ENCODE measurements at places on chromosomes 5 and 9. TPM values are rescaled to one million over a fixed set of nuclear protein-coding genes. Genes with fewer than 3 reads are reported as not detected.

DNA sequence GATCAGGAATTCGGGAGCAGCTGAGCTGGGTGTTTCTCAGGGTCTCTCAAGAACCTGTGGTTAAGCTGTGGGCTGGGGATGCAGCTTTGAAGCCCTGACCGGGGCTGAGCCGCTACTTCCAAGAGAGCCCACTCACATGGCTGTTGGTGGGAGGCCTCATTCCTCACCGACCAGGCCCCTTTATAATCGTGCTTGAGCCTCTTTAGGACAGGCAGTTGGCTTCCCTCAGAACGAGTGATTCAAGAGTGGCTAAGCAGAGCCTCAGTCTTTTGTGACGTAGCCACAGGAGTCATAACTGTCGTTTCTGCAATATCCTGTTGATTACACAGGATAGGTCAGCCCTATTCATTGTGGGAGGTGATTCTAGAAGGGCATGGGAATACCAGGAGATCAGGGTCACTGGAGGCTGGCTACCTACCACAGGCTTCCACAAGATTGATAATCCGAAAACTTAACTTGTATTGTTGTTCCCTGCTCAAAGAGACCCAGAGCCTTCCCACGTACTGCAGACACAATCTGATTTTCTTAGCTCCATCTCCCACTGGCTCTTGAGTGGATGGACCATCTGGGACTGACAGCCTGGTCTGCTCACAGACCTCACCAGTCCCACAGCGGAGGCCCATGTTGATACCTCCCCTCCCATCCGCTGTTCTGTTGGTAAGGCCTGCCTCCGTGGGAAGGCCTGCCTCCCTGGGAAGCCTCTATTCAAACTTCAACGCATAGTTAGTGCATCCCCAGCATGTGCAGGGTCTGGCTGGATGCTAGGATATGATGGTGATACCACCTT, 3.0 kb upstream of the ERGIC1 start:
- H3K4me3 ChIP-seq = no peak overlapping the region
- no peaks in the 10 kb centered on the region for H3K27me3 ChIP-seq
- H3K4me1 ChIP-seq = peaks cover 14% of the 10 kb centered on the region
- peak overlapping the region; percentile 84 for H3K27ac ChIP-seq
- peak; percentile 89 for DNase-seq

The SH3PXD2B gene
- total RNA-seq = 21.1 TPM

The STK32A gene
- 2.8 TPM for total RNA-seq

The PCDHA4 gene
- total RNA-seq = 1.2 TPM

The ASPN gene
- 10.4 TPM for total RNA-seq

- H3K27ac ChIP-seq = no peak overlapping the region
- DNase-seq = no peak
- no peaks in the 10 kb centered on the region for H3K36me3 ChIP-seq
- H3K4me1 ChIP-seq = no peaks in the 10 kb centered on the region
- peaks cover 9% of the 10 kb centered on the region for H3K27me3 ChIP-seq
Observed at GRCh38 chr9:94613003-94613402, 19.4 kb upstream of the FBP2 start.

DNA sequence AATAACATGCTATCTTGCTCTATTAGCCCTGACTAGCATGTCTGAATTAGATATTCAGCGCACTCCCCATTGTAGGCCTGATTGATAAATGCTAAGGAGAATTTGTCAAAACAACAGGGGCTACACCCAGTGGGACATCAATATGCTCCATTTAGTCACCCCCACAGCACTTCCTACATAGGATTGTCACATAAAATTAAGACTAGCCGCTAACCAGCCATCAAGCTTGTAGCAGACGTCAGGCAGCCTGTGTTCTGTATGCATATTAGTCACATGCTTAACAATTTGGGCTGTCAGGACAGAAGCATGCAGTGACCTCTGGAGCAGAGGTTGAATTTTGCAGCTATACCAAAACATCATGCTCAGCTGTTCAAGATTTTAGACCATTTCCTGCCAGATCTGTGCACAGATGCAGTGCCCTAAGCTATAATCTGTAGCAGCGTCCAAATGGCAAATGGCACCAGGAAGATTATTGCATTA, 197.4 kb upstream of the ISL1 start:
- no peak overlapping the region for H3K4me3 ChIP-seq
- H3K4me1 ChIP-seq = no peaks in the 10 kb centered on the region
- no peak overlapping the region for H3K27ac ChIP-seq
- H3K36me3 ChIP-seq = no peaks in the 10 kb centered on the region
- H3K27me3 ChIP-seq = no peaks in the 10 kb centered on the region
- DNase-seq = no peak

DNA sequence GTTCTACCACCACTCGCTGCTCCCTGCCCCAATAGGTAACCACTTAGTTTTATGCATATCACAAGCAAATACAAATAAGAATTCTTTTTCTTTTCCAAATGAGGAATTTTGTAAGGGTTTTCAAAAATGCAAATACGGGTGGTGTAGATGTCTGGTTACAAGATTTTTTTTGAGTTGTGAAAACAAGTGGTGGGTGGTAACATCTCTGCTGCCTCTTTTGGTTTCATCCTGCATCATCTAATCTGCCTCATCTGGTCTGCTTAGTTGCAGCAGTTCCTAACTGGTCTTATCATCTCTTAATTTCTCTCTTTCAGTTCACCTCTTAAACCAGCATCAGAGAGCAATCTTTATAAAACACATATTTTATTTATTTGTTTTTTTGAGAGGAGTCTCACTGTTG, 5.3 kb downstream of the NFX1 start:
- no peak for DNase-seq
- no peaks in the 10 kb centered on the region for H3K27me3 ChIP-seq
- H3K4me3 ChIP-seq = no peak overlapping the region

GRCh38 chr5:150114102-150114641, 27.8 kb upstream of the CSF1R start:
- peaks cover 29% of the 10 kb centered on the region for H3K4me1 ChIP-seq
- DNase-seq = no peak
- no peaks in the 10 kb centered on the region for H3K27me3 ChIP-seq
- H3K36me3 ChIP-seq = peaks cover 32% of the 10 kb centered on the region
- H3K27ac ChIP-seq = no peak overlapping the region

GRCh38 chr5:109668668-109669422, 20.9 kb upstream of the MAN2A1 start:
- H3K4me1 ChIP-seq = no peaks in the 10 kb centered on the region
- H3K27me3 ChIP-seq = no peaks in the 10 kb centered on the region
- H3K4me3 ChIP-seq = no peak overlapping the region
- H3K36me3 ChIP-seq = no peaks in the 10 kb centered on the region

- H3K27me3 ChIP-seq = peaks cover 39% of the 10 kb centered on the region
- no peak overlapping the region for H3K27ac ChIP-seq
- DNase-seq = no peak
- H3K4me3 ChIP-seq = no peak overlapping the region
Observed at GRCh38 chr9:124514874-124515273, 7.7 kb upstream of the NR5A1 start.

DNA sequence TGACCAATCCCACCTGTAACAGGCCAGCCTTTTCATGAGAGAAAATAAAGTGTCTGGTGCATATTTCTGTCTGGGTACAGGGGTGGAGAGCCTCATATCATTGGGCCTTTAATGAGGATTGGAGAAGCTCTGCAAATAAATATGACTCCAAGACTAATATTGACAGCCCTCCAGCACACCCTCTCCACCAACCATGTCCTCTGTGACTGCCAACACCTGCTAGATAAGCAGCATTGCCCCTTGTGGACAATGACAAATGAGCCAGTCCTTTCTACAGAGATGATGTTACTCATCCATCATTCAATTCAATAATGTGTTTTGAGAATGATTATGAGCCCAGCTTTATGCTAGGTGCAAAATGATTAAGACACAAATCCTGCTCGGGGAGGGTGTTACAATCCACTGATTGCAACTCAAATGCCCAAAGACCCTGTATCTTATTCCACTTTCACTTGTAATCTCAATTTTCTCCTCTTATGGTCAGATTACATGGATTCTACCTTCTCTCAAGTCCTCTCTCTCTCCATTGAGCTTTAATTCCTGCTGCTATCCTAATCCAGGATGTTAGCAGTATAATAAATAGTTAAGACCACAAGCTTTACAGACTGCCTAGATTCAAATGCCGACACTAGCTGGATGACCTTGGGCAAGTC, 2.1 kb upstream of the GFRA3 start:
- H3K4me1 ChIP-seq = no peaks in the 10 kb centered on the region
- H3K27ac ChIP-seq = no peak overlapping the region
- no peak for DNase-seq
- no peaks in the 10 kb centered on the region for H3K36me3 ChIP-seq

The DYNC2I2 gene
- total RNA-seq = 35.7 TPM

DNA sequence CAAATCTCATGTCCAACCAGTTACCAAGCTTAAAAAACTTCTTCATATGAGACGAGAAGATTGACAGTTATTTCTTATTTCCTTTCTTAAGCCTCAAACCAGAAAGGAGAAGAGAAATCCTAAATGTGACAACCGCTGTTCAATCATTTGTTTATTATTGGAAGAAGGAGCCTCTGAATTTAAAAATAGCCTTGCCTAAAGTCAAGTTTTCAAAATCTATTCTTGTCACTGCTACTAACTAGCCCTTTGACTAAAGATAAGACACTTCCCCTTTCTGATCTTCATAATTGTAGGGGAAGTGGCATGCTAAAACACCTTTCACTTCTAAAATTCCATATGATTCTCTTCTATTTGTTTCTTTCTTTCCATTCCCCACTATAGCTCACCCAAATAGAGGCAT, 106.2 kb upstream of the EMB start:
- H3K27me3 ChIP-seq = no peaks in the 10 kb centered on the region
- H3K4me3 ChIP-seq = no peak overlapping the region
- H3K36me3 ChIP-seq = no peaks in the 10 kb centered on the region
- H3K4me1 ChIP-seq = no peaks in the 10 kb centered on the region
- H3K27ac ChIP-seq = no peak overlapping the region
- no peak for DNase-seq

DNA sequence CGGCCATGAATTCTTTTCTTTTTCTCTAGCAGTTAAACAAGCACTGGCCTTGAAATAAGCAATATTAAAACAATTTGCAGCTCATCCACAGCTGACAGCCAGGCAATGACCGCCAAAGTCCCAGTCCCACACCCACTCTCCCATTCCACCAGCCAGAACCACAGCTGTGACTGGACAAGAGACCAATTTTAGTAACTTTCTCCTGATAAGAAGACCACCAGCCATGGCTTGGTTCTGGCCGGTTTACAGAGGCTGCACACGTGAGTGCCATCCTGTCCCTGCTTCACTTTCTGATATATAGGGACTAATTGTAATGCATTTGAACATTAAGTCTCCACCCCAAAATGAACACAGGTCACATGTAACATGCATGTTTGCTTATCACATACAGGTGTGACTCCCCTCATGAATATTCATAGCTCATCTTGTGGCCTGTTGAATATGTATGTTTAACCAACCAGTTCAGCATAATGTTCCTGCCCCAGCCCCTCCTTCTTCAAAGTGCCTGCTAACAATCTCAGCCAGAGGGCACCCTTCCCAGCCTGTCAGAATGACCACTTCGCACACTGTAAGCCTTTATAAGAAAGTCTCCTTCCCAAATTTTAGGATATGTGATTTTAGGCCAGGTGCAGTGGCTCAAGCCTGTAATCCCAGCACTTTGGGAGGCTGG, 23.9 kb upstream of the FANCC start:
- no peaks in the 10 kb centered on the region for H3K36me3 ChIP-seq
- no peaks in the 10 kb centered on the region for H3K27me3 ChIP-seq
- no peak overlapping the region for H3K4me3 ChIP-seq
- H3K4me1 ChIP-seq = no peaks in the 10 kb centered on the region

GRCh38 chr5:53032188-53032587, 43.0 kb downstream of the ITGA2 start:
- no peak overlapping the region for H3K4me3 ChIP-seq
- peak overlapping the region; percentile 90 for H3K27ac ChIP-seq
- peaks cover 29% of the 10 kb centered on the region for H3K4me1 ChIP-seq
- no peak for DNase-seq
- peaks cover 3% of the 10 kb centered on the region for H3K36me3 ChIP-seq

GRCh38 chr5:5436203-5436760, 13.8 kb downstream of the ICE1 start:
- no peaks in the 10 kb centered on the region for H3K27me3 ChIP-seq
- no peaks in the 10 kb centered on the region for H3K4me1 ChIP-seq
- H3K27ac ChIP-seq = no peak overlapping the region
- H3K36me3 ChIP-seq = peaks cover 2% of the 10 kb centered on the region
- DNase-seq = no peak
